ENCODE measurements at places on chromosomes 1 and 21. TPM values are rescaled to one million over a fixed set of nuclear protein-coding genes. Genes with fewer than 3 reads are reported as not detected.

The CREB3L4 gene
- total RNA-seq = 17.1 TPM

The CHRM3 gene
- total RNA-seq = 29.5 TPM

The ANKRD65 gene
- 0.80 TPM for total RNA-seq

The IKBKE gene
- 13.8 TPM for total RNA-seq

The PTP4A2 gene
- 158 TPM for total RNA-seq

The SLC30A2 gene
- total RNA-seq = not detected

The EDARADD gene
- total RNA-seq = not detected

The C1orf185 gene
- total RNA-seq = not detected

The BARHL2 gene
- total RNA-seq = not detected

The KLF17 gene
- total RNA-seq = not detected

The DEDD gene
- total RNA-seq = 30.3 TPM

The TATDN3 gene
- total RNA-seq = 7.4 TPM

GRCh38 chr21:43733060-43733459, 14.1 kb downstream of the PDXK start:
- DNase-seq = no peak

DNA sequence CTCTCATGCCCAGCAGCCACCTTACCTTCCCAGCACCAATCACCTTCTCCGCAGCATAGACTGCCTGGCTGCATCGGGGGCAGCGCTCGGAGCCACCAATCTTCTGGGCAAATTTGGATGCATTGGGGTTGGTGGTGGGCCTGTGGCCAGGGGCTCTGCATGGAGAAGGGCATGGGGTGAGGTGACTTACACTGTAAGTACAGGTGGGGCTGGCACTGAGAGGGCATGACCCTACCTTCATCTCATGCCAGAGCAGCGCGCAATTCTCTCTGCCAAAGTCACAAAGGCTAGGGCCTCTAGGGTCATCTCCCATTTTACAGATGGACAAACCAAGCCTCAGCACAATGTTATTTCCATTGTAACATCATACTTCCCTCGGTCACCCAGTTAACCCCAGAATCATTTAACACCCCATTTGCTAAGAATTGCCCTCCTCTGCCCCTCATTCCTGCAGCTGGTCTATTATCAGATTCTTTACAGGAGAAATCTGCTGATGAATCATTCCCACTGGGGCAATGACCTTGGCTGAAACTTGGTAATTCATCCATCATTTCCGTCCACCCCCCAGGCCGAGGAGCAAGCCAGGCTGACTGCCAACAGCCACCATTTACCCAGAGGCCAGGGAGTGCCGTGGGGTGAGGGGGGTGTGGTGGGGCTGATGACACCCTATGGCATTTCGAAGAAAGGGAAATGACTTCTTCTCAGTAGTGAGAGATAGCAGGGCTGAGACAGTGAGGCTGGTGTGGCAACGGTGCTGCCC, 17.9 kb downstream of the CSRP1 start:
- DNase-seq = no peak

DNA sequence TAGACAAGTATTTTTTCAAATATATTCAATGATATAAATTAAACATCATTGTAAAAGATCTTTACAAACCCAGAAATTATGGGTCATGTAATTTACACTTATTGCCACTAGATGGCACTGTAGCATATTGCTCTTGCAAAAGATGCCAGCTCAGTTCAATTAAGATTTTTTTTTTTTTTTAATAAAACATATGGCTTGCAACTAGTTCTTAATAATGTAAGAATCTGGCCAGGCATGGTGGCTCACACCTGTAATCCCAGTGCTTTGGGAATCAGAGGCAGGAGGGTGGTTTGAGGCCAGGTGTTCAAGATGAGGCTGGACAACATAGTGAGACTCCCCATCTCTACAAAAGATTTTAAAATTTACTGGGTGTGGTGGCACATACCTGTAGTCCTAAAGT, 49.4 kb upstream of the DESI2 start:
- DNase-seq = no peak

- DNase-seq = no peak
Observed at GRCh38 chr1:245590726-245591125, 435.9 kb downstream of the KIF26B start.

DNA sequence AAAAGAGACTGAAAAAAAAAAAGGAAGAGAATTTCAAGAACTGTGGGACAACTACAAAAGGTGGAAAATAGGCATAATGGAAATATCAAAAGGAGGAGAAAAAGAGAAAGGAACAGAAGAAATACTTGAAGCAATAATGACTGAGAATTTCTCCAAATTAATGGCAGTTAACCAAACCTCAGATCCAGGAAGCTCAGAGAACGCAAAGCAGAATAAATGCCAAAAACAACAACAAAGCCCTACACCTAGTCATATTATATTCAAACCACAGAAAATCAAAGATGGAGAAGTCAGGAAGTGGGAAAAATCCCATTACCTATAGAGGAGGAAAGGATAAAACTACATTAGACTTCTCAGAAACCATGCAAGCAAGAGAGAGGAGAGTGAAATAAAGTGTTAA, 20.7 kb upstream of the AHCYL1 start:
- DNase-seq = no peak

GRCh38 chr1:98333406-98333805, 328.1 kb upstream of the SNX7 start:
- DNase-seq = no peak

- no peak for DNase-seq
Observed at GRCh38 chr1:150406483-150406882, 42.5 kb downstream of the RPRD2 start.

DNA sequence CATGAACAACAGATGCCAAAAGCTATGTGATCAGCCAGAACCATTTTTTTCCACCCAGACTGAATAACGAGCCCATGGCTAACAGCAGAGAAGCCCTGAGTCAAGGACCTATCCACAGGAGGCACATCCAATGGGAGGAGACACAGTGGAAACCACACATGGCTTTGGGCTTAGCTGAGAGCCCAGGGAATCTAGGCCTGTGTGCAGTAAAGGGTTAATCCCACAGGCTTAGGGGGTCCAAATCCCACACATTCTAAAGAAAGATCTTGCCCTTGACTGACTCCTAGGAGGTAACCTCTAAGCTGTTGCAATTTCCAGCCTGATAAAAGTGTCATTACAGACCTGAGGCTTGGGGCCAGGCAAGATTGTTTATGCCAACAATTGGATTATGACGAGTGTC, 194.5 kb downstream of the DSCAM start:
- no peak for DNase-seq

- no peak for DNase-seq
Observed at GRCh38 chr1:60924964-60925798, 157.2 kb upstream of the NFIA start.

GRCh38 chr21:33028287-33028670, 2.5 kb downstream of the OLIG2 start:
- no peak for DNase-seq

GRCh38 chr1:222940095-222940494, 125.3 kb downstream of the DISP1 start:
- DNase-seq = no peak

DNA sequence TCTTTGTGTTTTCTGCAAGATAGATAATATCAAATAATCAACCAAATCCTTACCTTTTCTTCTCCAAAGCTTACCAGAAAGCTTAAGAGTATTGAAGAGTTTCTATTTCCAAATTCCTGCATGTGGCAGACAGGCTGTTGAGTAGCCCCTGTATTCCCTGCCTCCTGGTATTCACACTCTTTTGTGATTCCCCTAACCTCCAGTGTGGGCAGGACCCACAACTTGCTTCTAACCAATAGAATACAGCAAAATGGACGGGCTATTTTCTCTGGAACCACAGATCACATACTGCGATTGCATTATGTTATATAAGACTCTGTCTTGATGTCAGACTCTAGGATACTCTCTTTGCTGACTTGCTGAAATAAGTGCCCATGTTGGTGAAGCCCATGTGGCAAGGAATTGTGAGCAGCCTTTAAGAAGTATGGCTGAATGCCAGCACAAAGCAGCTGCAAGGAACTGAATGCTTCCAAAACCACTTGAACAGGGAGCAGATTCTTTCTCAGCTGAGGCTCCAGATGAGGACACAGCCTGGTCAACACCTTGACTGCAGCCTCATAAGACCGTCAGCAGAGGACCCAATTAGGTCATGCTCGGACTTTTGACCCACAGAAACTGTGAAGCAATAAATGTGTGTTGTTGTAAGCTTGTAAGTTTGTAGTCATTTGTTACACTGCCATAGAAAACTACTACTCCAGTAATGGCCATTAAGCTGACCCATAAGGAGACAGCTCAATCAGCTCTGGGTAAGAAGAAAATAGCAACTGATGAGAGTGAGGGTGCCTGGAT, 47.9 kb upstream of the PLXNA2 start:
- DNase-seq = no peak

Data from transverse colon (tissue), 4 donors.